NCI-H1694 (cell line): ENCODE measurements at places on chromosomes 16 and 17.

DNA sequence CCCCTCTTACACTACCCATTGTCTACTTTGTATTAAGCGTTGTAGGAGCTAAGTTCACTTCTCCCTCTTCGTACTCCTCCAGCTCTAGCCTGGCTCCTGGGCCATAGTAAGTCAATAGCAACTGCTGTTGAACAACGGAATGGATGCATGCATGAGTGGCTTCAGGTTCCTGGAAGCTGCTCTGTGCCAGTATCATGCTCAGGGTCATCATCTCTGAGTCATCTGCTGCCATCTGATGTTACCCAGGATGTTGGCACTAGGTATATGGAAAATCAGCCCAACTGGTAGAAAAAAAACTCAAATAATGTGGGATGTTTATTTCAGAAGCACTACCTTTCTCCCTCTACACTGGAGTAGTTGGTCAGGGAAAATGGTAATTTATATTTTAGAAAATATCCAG, 536.8 kb downstream of the NPIPA7 start:
- peak; percentile 46 for DNase-seq

GRCh38 chr17:37664214-37664613, 21.0 kb upstream of the DDX52 start:
- no peak for DNase-seq

GRCh38 chr17:4711661-4712181, 1.3 kb downstream of the ARRB2 start:
- DNase-seq = no peak

- no peak for DNase-seq
Observed at GRCh38 chr17:15917021-15917437, 27.9 kb upstream of the ADORA2B start.

GRCh38 chr16:55917373-55918160, 42.4 kb upstream of the CES5A start:
- no peak for DNase-seq

DNA sequence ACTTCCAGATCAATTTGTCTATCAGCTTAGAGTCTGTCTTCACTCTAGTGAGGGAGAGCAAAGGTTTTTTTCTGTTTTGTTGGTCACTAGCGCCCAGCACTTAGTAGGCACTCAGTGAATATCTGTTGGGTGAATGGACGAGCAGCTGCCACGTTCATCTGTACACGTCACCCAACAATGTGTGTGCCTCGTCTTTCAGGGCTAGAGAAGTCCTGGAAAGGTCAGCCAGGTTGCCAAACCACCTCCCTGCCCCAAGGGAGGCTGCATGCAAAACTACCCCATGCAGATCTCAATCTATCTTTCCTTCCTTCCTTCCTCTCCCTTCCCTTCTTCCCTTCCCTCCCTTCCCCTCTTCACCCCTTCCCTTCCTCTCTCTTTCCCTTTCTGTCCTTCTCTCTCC, 340.9 kb downstream of the SOX9 start:
- DNase-seq = no peak

- DNase-seq = no peak
Observed at GRCh38 chr16:55811811-55812210, 21.1 kb downstream of the CES1 start.

DNA sequence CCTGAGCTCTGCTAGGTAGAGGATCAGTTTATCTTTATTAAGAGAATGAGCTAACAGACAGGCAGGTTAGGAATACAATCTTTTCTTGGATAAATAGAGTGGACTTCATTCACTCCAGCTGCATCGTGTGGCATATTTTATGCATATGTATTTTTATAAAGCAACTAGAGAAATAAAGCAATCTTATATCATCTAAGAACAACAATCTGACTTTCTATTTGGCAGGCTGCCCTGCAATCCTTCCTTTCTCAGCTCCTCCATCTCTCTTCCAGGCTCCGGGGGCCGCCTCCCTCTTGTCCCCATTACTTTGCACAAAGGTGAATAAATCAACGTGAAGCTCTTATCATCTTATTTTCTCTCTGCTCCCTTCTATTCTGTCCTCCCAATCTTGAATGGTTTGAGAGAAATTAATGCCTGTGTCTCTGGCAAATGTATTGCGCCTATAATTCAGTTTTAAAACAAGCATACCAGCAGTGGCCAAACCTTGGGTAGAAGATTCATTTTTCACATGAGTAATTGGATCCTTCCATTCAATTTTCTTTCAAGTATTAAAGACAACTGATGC, 64.5 kb downstream of the HS3ST3A1 start:
- DNase-seq = no peak

DNA sequence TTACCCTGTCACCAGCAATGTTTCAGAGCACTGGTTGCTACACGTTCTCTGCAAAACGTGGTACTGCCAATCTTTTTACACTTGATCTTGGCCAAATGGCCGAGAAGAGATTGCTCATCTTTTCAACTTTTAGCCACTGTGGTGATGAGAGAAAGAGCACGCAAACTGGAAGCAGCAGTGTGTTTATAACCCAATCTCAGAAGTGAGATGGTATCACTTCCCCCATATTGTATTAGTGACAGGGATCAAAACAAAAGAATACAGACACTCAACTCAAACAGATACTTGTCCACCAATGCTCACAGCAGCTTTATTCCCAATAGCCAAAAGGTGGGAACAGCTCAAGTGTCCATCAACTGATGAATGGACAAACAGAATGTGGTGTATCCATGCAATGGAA, 72.1 kb upstream of the FA2H start:
- no peak for DNase-seq

DNA sequence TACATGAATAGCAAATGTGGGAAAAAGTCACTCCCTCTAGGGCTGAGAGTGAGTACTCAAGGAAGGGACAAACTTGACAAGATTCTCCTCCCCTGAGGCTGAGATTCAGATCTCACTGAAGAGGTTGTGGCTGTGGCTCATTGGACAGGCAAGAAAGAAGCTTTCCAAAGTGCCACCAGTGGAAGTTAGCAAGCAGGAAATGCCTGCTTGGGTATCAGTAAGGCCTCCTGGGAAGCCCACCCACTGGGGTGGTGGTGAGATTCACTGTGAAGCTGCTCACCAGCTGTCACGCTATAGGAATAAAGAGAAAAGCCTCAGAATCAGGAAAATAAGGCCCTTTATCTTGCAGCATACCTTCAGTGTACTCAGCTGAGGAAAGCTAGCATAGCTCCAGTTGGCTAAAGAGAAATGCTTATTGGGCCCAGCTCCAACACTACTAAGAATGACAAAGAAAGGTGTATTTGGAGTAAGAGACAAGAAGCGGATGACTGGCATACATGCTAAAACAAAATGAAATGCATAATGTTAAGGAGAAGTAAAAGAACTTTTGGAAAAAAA, 274.4 kb upstream of the TOM1L1 start:
- no peak for DNase-seq

- DNase-seq = no peak
Observed at GRCh38 chr16:17944345-17944744, 392.2 kb downstream of the NPIPA8 start.

- DNase-seq = no peak
Observed at GRCh38 chr16:72612256-72612655, 435.7 kb downstream of the ZFHX3 start.

GRCh38 chr16:53805113-53805512, 101.2 kb downstream of the FTO start:
- DNase-seq = no peak

GRCh38 chr17:48393283-48393682, 36.7 kb downstream of the SKAP1 start:
- DNase-seq = no peak

DNA sequence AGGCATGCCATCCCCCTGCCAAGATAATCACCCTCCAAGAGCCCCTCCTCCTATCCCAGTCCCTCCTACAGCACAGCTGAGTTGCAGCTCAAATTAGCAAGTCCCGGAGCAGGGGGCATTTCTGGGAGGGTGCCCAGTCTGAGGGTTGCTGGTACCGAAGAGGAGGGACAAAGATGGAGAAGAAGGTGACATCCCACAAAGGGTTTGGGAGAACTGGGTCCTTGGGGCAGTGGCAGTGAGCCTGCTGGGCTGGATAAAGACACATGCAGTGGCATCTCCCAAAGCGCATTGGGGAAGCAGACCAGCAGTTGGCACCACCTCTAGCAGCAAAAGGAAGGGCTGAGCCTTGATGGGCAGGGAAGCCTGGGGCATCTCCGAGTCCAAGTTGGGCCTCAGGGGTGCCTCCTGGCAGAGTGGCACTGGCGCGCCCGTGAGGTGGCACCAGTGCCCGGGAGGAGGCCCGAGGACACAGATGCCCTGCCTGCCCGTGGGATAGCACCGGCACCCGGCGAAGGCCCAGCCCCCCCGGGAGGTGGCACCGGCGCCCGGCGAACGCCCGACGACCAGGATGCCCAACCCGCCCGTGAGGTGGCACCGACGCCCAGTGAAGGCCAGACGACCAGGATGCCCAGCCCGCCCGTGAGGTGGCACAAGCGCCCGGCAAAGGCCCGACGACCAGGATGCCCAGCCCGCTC, 622 bp downstream of the TOM1L2 start:
- no peak for DNase-seq

- DNase-seq = no peak
Observed at GRCh38 chr17:69711541-69711940, 297.0 kb downstream of the MAP2K6 start.

DNA sequence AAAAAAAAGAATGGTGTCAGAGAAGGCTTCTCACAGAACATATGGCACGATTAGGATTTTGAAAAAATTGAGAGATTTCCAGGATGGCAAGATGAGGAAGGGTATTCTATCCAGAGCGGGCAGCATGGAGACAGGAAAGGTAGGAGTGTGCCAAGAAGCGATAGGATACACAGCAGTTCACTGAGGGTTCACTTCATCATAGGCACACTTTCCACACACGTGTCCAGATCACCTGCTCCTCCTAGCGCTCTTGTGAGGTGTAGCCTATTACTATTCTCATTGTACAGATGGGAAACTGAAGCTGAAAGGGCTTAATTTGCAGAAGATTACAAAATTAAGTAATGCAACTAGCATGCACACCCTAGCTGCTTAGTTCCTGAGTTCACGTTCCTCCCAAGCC, 6.2 kb upstream of the ELAC2 start:
- DNase-seq = peak; percentile 14

DNA sequence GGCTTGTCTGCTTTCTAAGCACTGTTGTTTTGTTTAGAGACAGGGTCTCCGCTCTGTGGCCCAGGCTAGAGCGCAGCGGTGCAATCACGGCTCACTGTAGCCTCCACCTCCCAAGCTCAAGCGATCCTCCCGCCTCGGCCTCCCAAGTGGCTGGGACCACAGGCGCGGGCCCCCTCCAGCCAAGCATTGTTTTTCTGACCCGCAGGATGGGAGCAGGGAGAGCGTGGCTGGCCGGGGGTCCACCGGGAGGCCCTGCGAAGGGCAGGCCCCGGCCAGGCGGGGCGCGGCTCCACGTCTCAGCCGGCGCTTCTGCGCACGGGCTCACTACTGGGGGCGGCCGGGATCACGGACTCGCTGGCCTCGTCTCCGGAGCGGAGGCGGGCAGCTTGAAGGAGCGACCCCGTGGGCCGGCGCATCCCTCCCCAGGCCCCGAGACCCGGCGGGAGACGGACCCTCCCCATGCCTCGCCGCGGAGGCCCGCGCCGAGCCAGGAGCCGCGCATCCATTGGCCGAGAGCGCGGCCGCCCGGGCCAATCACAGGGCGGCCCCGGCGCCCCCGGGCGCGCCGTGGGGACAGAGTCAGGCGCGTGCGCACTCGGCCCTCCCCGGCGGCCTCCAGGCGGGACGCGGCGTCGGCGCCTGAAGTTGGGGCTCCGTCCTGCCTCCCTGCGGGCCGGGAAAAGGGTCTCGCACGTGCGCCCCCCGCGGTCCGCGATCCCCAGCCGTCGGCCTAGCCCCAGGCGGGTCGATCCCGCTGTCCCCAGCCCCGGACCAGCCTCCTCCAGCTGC, 24.9 kb downstream of the ACTG1 start:
- DNase-seq = no peak

- DNase-seq = no peak
Observed at GRCh38 chr16:27273670-27274423, 5.3 kb upstream of the NSMCE1 start.

DNA sequence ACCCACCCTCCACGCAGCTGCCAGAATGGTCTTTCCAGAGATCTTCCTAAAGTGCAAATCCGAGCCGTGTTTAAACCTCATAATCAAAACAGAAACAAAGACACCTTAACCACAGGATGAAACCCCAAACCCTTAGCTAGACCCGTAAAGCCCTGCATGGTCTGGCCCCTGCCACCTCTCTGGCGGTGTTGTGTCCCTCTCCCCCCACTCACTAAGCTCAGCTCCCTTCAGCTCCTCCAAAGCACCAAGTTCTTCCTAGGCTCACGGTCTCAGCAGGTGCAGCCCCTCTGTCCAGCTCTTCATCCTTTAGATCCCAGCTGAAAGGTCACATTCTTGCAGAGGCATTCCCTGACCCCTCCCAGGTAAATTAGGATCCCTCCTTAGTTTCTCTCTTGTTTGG, 4.4 kb upstream of the NXPH3 start:
- DNase-seq = no peak

GRCh38 chr16:23015580-23015979, 133.7 kb downstream of the USP31 start:
- DNase-seq = no peak

GRCh38 chr16:23298290-23298915, 3.7 kb upstream of the SCNN1B start:
- no peak for DNase-seq

DNA sequence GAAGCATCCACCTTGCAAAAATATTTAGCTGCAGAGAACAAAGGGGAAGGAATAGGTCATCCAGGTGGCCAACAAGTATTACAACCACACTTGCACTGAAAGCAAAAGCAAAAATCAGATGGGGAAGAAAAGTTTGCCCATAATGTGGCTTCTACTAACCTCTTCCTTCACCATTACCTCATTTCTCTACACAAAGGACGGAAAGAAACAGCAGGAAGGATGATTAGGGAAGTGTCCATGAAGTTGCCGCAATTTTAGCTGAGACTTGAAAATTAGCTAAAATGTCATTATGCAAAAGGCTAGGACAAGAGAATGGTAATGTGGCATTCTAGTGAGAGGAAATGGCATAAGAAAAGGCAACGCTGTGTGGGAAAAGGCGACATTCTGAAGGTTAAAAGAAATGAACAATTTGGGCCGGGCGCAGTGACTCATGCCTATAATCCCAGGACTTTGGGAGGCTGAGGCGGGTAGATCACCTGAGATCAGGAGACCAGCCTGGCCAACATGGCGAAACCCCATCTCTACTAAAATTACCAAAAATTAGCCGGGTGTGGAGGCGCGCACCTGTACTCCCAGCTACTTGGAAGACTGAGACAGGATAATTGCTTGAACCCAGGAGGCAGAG, 13.7 kb downstream of the KANSL1 start:
- no peak for DNase-seq

DNA sequence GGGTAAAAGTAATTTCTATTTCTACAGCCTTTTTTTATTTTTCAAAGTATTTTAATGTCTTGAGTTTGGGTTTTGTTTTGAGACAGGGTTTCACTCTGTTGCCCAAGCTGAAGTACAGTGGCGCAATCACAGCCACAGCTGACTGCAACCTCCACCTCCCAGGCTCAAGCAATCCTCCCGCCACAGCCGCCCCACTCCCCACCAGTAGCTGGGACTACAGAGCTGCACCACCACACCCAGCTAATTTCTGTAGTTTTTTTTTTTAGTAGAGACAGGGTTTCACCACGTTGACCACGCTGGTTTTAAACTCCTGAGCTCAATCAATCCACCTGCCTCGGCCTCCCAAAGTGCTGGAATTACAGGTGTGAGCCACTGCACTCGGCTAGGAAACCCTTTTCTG, 44.0 kb downstream of the TUBD1 start:
- DNase-seq = no peak
